ENCODE measurements at places on chromosomes 11 and 22.

GRCh38 chr11:88146106-88146505 lies 29.1 kb downstream of the RAB38 start:
- no peak for DNase-seq

- no peak for DNase-seq
These were observed 13.9 kb downstream of the IFITM10 start for GRCh38 chr11:1736447-1736992.

DNA sequence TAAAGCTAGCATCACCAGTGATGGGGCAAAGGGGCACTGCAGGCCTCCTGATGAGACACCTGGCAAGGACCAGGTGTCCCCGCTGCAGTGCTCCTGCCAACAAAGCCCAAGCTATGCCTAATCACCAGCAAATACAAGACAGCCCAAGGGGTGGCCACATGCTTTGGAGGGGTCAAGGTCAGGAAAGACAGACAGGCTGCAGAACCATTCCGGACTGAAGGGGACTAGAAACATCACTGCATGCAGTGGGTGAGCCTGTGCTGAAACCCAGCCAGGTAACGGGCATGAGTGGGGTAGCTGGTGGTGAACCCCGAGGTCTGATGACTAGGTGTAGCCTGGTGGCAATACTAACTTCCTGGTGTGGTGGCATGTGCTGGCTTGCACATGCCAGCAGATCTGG lies 111.1 kb downstream of the MED15 start:
- no peak for DNase-seq

DNA sequence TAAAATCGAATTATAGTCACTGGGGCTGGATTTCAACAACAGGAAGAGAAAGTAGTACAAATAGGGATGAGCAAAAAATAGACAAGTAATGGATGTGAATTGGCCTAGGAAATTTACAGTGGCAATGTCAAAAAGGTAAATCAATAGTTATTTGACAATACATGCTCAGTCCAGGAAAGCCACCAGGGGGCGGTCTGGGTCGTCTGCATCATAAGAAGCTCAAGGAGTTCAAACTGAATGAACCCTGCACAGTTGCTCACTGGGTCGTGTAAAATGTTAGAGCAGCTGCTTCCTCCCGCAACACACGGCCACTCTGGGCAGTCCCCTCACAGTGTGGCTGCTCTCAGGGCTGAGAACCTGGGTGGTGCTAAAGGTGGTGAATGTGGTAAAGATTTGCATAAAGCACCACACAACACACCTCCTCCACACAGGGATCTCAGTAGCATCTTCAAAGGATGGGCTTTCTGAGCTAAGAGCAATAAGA lies 85.9 kb downstream of the ZNF280B start:
- DNase-seq, result no peak

DNA sequence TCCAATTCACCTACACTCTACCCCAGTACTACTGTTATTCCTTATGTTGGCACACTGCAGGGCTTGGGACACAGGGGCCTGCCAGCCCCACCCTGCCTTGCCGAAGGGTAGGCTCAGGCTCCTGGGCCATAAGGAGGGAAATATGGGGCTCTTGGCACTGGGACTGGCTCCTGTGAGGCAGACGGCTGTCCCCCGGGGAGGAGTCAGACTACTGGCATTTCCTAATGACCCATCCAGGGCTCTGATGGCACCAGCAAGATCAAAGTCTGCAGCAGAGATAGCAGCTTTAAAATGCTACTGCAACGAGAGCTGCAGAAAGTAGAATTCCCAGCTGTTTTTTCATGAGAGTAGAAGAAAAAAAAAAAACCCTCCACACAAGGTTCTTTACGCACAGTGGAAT lies 42.2 kb upstream of the CYP2D6 start:
- no peak for DNase-seq

DNA sequence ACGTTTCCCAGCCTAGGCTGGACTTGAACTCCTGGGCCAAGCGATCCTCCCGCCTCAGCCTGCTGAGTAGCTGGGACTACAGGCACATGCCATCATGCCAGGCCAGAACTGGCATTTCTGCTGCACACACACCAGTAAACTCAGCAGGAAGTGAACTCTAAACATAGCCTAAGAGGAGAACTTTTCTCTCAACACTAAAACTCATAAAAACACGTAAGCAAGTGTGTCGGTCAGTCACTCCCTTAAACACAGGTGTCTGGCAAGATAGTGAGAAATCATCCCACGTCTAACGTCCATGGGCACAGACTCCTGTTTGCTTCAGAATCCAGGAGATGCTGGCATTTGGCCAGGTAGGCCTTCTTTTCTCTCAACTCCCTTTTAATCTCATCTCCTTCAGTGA lies 104.8 kb downstream of the RPL27A start:
- DNase-seq, result no peak

DNA sequence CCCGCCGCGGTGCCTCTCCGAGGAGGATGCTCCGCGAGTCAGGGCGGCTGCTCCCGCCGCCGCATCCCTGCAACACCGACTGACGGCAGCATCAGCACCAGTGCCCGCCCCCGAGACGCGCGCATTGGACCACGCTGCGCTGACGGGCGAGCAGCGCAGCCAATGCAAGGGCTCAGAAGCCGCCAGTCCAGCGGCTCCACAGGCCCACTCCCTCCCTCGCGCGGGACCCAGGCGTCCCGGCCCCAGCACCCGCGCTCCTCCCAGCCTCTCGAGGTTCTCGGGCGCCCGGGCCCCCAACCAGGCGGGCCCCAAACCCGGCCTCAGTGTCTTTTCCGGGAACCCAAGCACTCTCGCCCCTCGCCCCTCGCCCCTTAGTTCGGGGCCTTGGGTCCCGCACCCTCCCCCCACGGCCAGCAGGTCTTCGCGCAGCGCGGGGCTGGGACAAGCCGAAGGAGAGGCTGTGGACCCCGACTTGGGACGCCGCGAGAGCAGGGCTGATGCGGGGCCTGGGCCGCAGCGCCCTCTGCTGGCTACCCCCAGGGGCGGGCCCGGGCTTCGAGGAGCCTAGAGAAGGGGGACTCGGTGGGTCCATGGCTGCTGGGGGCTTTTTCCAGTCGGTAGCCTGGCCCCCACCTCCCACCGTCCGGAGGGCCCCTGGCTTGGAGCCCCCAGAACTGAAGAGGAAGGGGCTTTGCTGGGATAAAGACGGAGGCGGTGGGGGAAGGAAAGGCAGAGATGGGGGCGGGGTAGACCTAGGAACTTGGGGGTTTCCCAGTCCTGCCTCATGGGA lies at the start of gene NRXN2:
Gene NRXN2 (minus strand): TSS at position 81 of the 790 bp plus-strand sequence. CDS start 9,498 bp downstream, outside the sequence.
- peak; percentile 80 for DNase-seq

GRCh38 chr11:85626496-85626895 lies 648 bp downstream of the DLG2 start:
- DNase-seq, result no peak

DNA sequence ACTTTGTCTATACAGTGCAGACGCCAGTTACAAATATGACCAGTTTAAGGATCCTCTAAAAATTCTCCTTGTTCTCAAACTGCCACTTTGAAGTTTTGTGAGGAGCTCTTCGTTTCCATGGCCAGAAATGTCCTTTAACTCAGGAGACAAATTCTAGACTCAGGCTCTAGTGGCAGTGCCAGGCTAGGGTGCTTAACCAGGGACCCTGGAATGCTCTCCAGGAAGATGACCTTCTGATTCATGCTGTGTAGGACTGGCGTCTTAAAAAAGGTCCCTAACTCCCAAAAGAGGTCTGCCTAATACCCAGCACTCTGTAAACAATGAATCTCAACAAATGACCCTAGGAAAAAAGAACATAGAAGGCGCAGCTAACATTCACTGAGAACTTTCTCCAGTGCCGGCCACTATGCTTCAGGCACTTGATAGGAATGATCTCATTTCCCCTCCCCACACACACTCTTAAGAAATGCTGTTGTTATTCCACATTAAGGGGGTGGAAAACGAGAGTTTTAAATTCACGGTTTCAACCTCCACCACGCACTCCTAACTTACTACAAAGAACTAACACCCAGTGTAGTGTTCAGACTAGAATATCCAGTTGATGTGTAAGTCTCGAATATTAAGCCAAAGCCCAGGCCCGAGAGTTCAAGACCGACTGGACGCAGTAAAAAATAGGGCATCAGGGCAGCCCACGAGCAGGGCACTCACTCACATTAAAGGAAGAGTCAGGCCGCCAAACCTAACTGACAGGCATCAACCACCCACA lies 747 bp downstream of the NXF1 start:
- no peak for DNase-seq

DNA sequence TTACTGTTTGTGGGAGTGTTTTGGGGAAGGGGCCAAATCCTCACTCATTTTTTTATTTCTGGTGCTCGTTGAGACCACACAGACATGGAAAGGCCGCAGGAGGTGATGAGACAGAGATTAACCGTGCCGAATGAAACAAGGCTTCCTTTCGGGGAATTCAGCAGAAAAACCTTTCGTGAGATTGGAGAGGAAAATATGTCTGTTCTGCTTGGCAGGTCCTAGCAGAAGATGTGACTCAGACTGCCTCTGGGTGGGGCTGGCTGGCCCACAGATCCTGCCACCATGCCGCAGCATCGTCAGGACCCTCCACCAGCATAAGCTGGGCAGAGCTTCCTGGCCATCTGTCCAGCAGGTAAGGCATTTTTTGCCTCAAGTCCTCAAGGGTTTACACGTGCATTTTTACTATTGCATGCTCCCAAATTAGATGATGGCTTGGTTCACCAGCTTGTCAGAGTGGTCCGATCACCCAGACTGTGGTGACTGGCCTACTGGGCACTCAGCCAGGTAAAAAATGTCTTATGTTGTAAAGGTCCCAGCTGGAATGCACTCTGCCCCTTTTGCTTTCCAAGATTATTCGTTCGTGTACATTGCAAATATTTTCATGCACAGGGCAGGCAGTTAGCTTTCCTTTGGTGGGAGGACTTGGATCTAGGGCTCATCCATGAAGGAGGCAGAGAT lies 1.5 kb downstream of the DDB2 start:
- DNase-seq, result peak; percentile 75

DNA sequence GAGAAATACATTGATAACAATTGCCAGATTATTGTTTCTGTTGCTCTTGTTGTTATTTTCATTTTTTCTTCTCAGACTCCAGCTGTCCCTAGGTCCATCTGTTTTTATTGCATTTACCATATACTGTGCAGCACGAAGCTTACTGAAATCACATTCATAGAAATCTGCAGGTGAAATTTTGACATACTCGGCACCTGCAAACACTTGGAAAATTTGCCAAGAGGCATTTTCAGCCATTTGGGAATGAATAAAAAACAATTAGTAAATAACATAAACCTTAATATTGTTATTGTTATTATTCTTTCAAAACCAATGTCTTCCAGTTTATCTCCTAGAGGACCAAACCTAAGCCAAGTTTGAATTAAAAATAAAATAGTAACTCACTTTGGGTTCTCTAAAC lies 2357.2 kb downstream of the LRRC4C start:
- DNase-seq, result no peak

- no peak for DNase-seq
These were observed 102.9 kb downstream of the GAB2 start for GRCh38 chr11:78314762-78315161.

DNA sequence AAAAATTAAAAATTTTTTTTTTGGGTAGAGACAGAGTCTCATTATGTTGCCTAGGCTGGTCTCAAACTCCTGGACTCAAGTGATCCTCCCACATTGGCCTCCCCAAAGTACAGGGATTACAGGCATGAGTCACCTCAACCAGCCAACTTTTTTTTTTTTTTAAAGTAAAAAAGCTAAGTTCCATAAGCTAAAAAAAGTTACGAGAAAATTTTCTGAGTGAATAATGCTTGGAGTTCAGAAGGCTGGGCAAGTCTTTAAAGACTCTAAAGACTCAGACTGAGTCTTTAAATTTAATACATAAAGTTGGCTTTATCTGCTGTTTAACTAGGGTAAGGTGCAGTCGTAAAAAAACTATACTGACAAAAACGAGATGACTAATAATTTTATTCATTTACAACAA lies 5.6 kb downstream of the DDX6 start:
- no peak for DNase-seq

GRCh38 chr11:114612686-114613085 lies 17.1 kb upstream of the NXPE4 start:
- DNase-seq, result no peak

- no peak for DNase-seq
These were observed 7.2 kb downstream of the SHISA8 start for GRCh38 chr22:41907436-41908401.

- no peak for DNase-seq
These were observed 373.1 kb downstream of the ETS1 start for GRCh38 chr11:128214263-128214662.

- DNase-seq, result no peak
These were observed 47.7 kb downstream of the C11orf91 start for GRCh38 chr11:33652930-33653329.

GRCh38 chr11:61954106-61954850 lies 4.1 kb downstream of the BEST1 start:
- no peak for DNase-seq

DNA sequence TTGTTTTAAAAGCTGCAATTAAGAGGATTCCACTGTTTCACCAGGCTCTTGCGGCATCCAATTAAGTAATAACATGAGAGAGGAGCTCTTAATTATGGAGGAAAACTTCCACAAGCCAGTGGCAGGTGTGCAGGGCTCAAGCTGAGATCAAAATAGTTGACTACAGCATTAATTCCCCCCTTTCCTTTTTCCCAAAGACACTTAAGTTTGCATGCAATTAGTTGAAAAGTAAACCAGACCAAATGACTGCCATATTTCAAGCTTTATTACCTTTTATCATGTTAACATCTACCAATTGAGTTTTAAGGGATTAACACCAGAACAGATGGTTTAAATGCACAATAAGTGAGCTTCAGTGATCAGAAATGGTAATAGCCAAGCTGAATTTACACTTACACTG lies 32.1 kb downstream of the FAM168A start:
- no peak for DNase-seq

DNA sequence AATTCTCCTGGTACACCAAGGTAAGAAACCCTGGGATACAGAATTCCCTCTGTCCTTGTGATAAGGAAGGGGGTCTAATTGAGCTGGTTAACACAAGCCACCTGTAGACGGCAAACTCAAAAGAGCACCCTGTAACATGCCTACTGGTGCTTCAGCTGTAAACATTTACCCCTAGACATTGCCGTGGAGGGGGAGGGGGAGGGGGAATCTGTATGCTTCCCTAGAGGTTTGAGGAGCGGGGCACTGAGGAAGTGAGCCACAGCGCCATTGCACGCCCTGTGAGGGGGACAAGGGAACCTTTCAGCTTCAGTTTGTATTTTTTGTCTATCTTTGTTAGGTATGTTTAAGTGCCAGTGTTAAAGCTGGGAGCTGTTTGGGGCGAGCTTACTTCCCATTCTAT lies 99.8 kb downstream of the AASDHPPT start:
- DNase-seq, result no peak

DNA sequence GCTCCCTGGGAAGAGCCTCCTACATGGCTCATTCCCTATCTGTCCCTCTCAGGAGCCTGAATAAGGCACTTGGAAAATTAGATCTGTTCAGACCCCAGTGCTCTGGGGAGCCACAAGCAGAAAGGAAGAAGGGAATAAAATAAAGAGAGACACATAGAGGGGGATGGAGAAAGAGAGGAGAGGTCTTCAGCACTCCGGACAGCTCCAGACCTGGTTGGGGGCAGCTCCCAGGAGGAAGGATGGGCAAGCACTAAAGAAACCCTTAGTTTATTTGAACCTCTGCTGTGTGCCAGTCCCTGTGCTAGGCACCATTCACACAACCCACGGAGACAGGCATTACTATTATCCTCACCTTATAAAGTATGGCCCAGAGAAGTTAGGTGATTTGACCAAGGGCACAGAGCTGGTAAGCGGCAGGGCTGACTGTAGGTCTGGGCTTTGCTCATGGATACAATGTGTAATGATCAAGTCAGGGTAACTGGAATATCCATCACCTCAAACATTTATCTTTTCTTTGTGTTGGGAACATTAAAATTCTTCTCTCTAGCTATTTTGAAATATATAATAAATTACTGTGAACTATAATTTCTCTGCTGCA lies 53.7 kb upstream of the LRRC32 start:
- DNase-seq, result no peak
